ENCODE measurements at places on chromosomes 4 and X.

GRCh38 chr4:1351854-1352566 is 5.0 kb downstream of the UVSSA start:
- DNase-seq: peak; percentile 78

DNA sequence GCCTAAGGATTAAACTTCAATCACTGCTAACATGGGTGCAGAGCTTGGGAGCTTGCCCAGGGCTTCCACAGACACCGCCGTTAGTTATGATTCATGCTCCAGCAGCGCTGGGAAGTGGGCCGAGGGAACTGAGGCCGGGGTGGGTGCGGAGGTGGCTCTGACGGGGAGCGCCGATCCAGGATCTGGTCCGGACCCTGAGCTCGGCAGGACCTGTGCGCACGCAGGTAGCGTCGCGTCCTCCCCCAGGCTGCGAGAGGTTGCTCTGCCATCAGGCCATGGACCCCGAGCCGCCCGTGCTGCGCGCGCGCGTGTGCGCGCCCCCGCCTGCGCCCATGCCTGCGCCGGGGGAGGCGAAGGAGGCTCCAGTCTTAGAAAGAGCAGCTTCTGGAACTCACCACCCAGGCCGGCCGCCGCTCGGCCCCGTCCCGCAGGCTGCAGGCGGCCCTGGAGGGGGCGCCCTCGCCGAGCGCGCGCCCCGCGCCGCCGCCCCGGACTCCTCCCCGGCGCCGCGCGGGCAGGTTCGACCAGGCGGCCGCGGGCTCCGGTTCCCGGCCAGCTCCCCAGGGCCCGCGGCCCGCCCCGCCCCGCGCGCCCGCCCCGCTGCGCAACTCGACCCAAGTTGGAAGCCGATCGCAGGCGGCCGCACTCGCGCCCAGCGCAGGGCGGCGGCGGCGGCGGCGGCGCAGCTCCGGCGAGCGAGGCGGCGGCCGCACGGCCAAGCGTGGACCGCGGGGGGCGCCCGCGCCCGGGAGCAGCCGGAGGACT is 732 bp upstream of the ADRA2C start:
- DNase-seq: no peak

- DNase-seq: no peak
Measured at GRCh38 chr4:112036886-112037285, 108.4 kb upstream of the FAM241A start.

DNA sequence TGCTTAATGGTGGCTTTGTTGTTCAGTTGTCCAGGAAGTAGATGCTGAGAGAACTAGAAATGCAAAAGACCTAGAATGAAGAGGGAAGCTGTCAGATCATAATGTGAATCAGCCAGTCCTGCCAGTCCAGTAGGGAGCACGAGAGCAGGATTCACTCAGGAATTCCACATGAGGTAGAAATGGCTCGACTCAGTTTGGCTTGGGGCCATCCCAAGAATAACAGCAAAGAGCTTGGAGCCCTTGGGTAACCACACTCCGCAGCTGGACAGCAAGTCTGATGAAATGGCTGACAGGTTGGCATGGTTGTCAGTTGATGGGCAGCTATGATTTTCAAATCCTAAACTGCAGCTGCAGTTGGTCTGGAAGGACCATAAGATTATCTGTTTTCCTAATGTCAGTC is 44.5 kb upstream of the WDR1 start:
- no peak for DNase-seq

- no peak for DNase-seq
Measured at GRCh38 chr4:52312722-52313121, 261.6 kb downstream of the SPATA18 start.

DNA sequence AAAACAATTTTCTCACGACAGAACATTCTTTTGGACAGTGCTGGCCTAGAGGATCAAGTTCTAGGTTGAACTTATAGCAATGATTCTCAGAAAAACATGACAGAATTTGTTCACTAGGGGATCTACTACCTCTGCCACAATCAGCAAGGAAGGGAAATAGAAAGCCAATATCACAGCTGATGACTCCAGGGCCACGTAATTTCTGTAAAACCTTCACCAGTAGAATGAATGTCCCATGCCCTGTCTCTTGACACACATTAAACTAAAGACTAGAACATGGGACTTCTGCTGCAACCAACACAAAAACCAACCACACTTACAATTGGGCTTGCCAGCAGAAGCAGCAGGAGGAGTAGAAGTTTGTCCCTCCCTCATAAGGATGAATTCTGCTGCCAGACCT is 86.0 kb upstream of the NPFFR2 start:
- DNase-seq: no peak

- no peak for DNase-seq
Measured at GRCh38 chr4:54231419-54231767, 2.3 kb downstream of the PDGFRA start.

Data from activated effector memory CD4-positive, alpha-beta T cell treated with Interleukin-2 at 50 U/mL for 16 hours (primary cell).